Dorsolateral prefrontal cortex (tissue), 122 donors: ENCODE measurements at places on chromosomes 1 and 21.

GRCh38 chr1:100866041-100866900 lies 28.4 kb downstream of the EXTL2 start:
- DNase-seq = no peak

DNA sequence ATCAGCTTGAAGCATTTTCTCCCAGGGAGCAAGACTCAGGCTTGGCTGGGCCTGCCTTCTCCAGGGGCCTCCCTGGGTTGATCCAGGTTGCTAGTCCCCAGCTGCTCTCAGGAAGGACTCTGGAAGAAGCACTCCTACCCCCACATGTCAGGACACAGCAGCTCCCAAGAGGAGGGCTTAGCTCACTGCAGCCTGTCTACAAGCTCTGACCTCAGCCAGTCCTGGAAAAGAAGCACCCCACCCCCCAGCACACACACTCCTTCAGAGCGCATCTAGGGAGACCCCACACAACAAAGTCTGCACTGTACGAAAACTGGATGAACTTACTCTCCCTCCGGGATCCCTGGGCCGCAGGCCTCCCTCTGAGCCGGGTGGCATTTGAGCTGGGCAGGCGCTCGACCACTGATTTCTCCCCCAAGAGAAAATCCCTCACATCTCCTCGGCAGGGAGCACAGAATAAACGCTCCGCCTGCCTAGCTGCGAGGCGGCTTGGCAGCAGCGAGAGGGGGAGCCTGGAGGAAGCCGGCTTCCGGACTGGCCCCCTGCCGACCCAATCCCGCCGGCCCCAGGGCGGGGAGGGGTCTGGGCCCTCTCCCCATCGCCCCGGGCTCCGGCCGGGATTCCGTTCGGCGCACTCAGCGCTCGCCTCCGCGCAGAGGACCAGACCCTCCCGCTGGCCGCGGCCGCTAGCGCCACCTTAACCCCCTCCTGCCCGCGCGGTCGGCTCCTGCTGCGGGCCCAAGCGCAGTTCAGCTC lies at the start of gene KCNA2:
Gene KCNA2 (minus strand): TSS at position 458 of the 756 bp plus-strand sequence. CDS start 1,576 bp downstream, outside the sequence.
- DNase-seq = peak; percentile 74

DNA sequence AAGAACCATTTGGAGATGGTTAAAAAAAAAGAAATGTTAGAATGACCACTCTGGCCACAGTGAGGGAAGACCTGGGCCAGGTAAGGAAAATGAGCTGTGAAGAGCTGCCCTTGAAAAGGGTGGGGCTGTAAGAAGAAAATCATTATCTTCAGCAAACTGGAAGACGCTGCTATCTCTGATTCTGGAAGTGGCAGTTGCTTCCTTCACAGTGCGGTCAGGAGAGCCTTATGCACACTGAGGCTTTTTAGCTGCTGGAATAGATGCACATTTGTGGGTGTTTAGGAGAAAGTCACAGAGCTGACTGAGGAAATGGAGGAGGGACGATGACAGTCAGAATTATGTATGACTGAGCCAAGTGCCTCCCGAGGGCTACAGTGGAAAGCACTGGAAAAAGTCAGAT lies 91.6 kb downstream of the TBX19 start:
- peak; percentile 27 for DNase-seq

- no peak for DNase-seq
These were observed 67.4 kb downstream of the ST6GALNAC3 start for GRCh38 chr1:76141929-76142328.

- no peak for DNase-seq
These were observed 35.2 kb upstream of the MAB21L3 start for GRCh38 chr1:116075990-116076389.

DNA sequence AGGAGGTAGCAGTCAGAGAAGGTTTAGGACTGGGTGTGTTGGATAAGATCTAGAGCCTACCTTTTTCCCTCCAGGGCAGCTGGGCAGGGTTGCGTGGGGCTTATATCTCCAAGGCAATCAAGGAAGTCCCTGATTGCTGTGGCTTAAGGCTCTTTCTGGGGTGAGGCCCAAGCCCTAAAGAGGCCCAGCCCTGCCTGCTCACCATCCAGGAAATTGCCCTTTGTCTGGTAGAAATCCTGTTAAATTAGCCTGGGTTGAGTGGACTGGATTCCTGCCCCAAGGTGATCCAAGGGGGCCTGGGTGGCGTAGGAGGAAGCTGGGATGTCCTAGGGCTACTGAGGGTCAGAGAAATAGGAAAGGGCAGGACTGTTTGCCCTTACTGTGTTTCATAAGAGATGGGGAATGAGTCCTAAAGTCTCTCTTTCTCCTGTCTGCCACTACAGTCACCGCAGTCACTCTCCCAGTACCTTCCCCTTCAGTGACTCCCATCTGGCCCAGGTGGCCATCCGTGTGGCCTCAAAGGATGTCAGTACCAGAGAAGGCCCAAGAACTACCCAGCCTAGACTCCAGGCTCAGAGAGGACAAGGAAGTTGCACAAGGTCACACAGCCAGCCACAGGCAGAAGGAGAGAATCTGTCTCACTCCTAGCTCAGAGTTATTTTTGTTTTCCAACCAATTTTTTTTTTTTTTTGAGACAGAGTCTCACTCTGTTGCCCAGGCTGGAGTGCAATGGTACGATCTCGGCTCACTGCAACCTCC lies 25.8 kb downstream of the MFSD2A start:
- no peak for DNase-seq

- no peak for DNase-seq
These were observed 234.8 kb downstream of the GPR52 start for GRCh38 chr1:174682419-174683008.

GRCh38 chr21:16811011-16811410 lies 701.8 kb upstream of the CXADR start:
- no peak for DNase-seq

- no peak for DNase-seq
These were observed 12.6 kb downstream of the NTPCR start for GRCh38 chr1:232962761-232963745.

- no peak for DNase-seq
These were observed 1329.5 kb upstream of the B3GALT2 start for GRCh38 chr1:194515916-194516315.

- no peak for DNase-seq
These were observed 27.5 kb upstream of the TCEA3 start for GRCh38 chr1:23452011-23452411.

- DNase-seq = no peak
These were observed 47.7 kb upstream of the USP24 start for GRCh38 chr1:55262822-55263221.

DNA sequence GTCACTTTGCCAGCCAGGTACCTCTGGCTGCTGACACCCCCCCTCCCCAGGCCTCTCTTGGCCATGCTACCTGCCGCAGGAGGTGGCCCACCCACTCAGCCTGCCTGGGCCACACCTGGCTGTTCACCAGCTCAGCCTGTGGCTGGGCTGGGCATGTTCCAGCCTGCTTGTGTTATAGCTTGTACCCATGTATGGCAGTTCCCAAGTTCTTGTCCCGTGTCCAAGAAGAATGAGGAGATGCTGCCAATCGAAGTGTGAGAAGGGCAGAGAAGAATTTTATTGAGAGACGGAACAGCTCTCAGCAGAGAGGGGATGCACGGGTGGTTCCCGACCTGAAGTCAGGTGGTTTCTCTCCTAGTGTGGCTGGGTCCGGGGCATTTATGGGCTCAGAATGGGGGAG lies 3.9 kb upstream of the MMEL1 start:
- DNase-seq = peak; percentile 31

DNA sequence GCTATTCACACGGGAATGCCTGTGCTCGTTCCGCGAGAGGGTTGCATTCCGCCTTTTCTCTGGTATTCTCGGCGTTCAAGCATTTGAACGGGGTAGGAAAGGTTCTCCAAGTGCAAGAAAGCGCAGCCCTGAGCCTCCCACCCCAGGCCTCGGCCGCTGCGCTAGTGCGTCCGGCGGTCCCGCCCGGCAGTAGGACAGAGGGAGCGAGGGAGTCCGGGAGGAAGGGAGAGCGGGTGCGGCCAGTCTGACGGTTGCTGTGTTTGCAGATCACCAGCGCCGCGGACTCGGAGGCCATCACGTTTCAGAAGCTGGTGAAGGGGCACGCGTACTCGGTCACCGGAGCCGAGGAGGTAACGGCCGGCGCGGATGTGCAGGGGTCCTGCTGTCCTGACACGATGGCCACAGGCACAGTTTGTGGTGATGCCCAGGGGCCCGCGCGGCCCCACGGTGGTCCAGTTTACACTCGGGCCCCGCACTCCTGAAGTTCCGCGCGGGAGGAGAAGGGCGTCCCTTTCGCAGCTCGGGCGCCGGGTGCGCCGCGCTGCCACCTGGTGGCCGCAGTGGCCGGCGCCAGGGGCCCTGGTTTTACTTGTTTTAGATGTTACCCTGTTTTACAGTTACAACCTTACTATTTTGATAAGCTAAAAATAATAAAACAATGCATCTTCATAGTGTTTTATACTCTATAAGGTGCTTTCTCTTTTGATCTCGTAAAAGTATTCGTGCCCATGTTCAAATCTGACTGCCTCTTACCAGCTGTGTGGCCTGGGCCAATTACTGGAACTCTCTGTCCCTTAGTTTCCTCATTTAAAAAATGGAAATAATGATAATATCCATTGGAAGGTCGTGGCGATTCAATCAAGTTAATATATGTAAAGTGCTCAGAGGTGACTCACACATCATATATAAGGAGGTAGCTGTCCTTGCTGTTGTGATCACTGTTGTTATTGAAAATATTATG lies 36.7 kb downstream of the CAPN2 start:
- peak; percentile 59 for DNase-seq

- no peak for DNase-seq
These were observed 368.9 kb downstream of the SEC16B start for GRCh38 chr1:177600936-177601335.

DNA sequence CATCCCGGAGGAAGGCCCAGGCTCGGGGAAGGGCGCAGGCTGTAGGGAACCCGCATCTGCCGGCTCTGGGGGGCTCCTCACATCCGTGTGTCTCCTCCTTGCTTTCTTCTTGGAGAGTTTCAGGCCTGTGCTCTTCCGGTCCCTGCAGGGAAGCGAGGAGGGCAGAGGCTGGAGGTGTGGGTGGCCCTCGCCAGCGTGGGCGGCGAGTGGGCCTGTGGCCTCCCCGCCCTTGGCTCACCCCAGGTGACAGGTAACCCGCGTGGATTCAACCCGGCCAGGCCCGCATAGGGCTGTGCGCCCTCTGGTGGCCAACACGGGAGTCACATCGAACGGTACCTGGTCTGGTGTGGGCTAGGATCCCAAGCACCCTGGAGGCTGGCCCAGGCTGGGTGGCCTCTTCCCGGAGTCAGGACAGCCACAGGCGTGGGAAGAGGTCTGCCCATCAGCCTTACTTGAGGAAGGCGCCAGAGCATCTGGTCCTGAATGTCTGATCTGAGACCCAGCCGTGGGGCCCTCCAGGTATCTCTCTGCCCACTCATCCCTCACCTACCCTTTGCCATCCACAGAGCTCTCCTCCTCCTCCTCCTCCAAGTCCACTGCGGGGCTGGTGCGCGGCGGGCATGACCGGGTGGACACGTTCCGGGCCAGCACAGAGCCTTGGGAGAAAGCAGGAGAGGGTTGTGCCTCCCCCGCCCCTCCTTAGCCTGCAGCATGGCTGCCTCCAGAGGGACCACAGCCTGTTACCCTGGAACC lies 9.6 kb upstream of the TNFRSF25 start:
- peak; percentile 57 for DNase-seq

- DNase-seq = no peak
These were observed 153.2 kb downstream of the LRIG2 start for GRCh38 chr1:113226148-113226547.

- no peak for DNase-seq
These were observed 245.1 kb downstream of the MATN1 start for GRCh38 chr1:30478283-30478682.

DNA sequence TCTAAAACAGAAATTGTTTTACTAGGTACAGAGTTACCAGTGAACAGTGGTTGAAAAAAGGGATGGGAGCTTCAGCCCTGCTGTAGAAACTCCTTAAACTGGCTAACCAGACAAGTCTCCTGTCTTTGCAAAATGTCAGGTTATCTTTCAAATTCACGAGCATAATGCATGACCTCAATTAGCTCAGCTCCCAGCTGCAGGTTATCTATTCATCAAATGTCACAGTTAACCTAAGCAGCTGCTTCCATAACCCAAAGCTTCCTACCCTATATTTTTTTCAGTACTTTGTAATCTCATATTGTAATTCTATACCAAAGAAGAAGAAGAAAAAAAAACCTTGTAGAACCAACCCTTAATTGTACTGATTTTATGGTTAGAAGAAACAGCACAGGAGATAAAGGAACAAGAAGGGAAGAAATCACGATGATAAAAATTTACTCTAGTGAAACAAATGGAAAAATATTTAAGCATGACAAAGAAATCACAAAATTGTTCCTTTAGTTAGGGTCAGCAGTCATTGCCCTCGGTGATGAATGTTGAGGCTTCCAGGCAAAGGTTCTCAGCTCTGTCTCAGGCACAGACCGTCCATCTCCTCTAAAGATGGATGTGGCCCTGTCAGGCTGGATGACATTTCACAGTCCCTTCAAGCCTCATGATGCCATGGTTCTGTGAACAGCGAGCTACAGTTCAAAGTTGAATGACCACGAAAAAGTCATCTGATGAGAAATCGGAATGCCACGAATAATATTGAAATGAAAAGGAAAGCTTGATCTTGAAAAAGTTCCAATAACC lies 95.9 kb downstream of the PLD5 start:
- DNase-seq = no peak

- DNase-seq = no peak
These were observed 169.1 kb downstream of the TRIM33 start for GRCh38 chr1:114341856-114342255.

GRCh38 chr21:22597660-22598255 lies 1599.5 kb downstream of the NCAM2 start:
- no peak for DNase-seq

GRCh38 chr1:198082576-198082975 lies 74.2 kb upstream of the NEK7 start:
- no peak for DNase-seq

- no peak for DNase-seq
These were observed 27.9 kb upstream of the COL24A1 start for GRCh38 chr1:86184426-86184825.

DNA sequence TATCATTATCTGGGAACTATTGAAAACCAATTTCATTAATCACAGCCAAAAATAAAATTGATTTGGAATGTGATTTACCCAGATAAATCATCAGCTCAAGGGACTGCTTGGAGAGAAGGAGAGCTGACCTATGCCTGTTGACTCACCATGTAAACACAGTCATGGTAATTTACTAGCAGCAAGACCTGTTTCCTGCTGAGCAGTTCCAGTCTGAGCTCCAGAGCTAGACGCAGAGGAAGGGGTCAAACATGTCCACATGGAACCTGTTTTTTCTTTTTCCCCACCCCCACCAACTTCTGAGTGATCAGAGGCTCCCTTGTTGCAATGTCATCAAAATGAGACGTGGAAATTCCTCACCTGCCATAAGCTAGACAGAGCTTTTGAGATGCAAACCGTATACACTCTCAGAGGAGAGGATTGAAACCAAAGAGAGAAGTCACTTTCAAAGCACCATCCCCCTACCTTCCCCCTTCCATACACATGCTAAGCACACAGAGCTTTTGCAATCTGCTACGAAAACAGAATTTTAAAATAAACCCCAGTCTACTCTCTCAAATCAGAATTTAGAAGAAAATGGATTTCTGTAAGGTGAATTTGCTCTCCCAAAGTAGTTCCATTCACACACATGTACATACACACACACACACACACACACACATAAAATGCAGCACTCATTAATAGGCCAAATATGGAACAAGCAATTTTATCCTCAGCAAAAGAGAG lies 55.9 kb upstream of the PTGFRN start:
- DNase-seq = no peak
